ENCODE measurements at places on chromosomes 6 and 20.
A peak's percentile ranks its signal among the peaks of the same experiment; 100 is the strongest.

GRCh38 chr20:31559704-31560093 is 45.4 kb upstream of the ID1 start:
- no peak for DNase-seq

DNA sequence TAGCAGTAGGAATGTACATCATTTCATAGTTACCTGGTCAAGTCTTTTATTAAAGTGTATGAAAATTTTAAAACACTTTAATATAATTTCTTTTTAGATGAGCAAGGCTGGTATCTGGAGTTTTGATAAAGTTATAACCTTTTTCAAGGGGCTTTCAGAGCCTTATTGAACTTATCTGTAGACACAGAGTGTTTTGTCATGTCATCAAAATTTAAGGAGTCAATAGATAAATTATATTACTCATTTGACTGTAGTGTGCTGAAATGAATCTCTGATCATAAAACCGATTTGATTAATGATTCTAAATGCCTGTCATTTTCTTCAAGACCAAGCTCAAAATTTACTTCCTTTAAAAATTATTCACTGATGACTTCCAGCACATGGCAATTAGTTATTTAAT is 125.6 kb downstream of the ARID1B start:
- no peak for DNase-seq

- DNase-seq, result no peak
Measured at GRCh38 chr6:118864341-118865099, 29.4 kb upstream of the ASF1A start.

- no peak for DNase-seq
Measured at GRCh38 chr6:168908166-168908565, 345.5 kb downstream of the THBS2 start.

DNA sequence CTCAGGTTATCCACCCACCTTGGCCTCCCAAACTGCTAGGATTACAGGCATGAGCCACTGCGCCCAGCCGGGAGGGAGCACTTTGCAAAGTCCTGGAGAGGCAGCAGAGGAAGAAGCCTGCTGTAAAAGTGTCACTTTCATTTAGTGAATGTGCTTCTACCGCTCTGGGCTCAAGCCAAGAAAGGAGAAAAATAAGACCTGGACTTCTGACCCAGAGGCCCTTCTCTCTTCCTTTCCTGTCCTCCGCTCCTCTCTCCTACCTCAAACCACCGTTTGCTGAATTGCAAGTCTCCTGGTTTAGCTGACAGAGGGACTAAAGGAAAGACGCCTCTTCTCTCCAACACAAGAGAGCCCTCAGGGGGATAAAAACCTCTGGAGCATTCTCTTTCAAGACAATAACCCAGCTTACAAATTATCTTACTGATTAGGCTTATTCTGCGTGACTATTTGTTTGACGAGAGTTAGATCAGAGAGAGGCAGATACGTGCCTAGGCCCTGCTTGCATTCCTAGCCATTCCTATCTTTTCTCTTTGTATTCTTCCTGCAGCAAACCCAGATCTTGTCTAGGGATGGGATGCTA is 84.2 kb upstream of the SLC22A23 start:
- peak; percentile 26 for DNase-seq

GRCh38 chr6:44034391-44034861 is 92.8 kb downstream of the MRPL14 start:
- DNase-seq, result no peak

DNA sequence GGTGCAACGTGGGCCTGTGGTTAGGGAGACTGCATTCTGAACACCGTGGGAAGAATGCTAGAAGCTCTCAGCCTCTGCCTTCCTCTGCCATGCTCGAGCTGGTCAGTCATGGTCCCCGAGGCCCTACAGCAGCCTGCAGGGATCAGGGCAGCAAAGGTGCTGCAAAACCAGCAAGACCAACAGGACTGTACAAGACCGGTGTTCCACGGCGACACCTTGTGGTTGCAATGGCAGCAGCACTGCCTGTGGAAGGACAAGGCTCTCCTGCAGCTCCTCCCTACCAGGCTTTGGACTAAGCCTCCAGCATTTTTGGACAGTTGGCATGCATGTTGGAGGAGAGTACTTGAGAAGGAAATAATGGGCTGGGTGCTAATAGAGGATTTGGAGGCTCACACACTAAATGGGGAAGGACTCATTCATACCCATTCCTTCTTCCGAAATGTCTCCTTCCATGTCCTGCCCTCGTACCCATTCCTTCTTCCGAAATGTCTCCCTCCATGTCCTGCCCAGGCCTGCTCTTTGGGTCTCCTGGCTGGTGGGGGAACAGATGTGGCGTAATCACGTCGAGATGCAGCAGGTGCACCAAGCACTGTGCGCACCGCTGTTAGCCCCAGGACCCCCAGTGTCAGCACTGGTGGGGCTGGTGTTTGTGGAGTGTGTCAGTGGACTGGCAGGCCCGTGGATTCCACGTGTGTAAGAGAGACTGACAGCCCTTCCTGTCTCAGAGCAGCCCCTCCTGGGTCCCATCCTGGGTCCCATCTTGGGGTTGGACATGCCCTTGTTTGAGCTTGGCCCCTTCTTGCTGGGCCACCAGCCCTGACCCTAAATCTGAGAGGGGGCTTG is 18.6 kb upstream of the MYT1 start:
- no peak for DNase-seq

- DNase-seq, result no peak
Measured at GRCh38 chr6:32943864-32944649, 3.2 kb upstream of the HLA-DMB start.

DNA sequence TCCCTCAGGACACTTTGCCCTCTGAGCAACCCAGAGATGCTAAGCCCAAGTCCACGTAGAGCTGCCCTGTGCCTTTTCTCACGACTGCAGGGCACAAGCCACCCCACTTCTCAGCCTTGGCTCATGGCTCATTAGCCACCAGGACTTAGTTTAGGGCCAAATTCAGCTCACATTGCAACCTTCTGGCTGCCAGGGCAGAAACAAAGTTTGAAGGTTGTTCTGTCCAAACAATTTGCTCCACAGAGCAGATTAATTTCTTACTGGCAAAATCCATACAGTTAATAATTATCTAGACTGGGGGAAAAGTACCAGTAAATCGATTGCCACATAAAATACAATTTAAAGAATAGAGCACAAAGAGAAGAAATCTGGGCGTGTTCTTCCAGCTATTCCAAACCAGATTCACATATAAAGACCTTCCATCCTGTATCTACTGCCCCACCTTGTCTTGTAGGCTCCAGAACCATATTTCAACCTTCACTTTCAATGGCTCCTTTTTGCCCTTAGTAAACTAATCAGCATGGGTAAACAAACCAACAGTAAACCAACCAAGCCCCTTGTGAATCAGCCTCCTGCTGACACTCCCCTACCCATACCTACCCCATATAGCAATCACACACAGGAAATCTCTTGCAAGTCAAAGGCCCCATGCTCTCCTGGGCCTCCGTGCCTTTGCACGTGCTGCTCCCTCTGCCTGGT is 101.9 kb downstream of the QRSL1 start:
- DNase-seq, result no peak

- no peak for DNase-seq
Measured at GRCh38 chr6:25883991-25884390, 9.9 kb upstream of the SLC17A3 start.

DNA sequence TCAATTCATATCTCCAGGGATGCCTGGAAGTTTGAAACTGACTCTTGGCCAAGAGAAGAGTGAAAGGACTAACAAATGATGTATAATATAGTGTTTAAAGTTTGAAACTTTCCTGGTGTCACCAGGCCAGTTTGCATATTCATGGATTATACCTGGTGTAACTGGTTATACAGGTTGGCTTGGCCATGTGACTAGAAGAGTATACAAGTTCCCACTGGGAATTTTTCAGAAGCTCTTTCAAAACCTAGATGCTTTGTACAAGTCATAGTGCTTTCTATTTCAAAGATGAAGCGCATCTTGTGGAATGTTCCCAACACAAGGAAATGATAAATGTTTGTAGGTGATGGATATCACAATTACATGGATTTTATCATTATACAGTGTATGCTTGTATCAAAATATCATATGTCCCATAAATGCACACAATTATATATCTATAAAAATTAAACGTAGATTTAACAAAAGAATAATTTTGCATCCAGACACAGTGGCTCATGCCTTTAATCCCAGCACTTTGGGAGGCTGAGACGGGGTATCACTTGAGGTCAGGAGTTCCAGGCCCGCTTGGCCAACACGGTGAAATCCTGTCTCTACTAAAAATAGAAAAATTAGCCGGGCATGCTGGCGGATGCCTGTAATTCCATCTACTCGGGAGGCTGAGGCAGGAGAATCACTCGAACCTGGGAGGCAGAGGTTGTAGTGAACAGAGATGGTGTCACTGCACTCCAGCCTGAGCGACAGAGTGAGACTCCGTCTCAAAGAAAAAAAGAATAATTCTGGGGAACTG is 1420.2 kb downstream of the GRIK2 start:
- no peak for DNase-seq

- no peak for DNase-seq
Measured at GRCh38 chr6:153047386-153047785, 44.9 kb upstream of the MTRF1L start.

DNA sequence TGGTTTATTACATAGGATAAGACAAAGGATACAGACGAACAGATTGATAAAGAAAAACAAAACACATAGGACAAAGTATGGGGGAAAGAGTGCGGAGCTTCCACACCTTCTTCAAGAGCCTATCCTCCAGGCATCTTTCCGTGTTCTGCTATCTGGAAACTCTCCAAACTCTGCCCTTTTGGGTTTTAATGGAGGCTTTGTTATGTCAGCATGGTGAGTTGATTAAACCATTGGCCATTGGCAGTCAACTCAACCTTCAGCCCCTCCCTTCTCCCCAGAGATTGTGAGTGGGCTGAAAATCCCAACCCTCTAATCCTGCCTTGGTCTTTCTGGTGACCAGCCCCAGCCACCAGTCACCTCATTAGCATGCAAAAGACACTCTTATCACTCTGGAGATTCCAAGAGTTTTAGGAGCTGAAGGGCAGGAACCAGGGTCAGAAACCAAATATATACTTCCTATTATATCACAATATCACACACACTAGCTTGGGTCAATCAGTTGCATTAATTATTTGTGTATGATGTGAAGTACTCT is 23.8 kb downstream of the HLA-DOB start:
- no peak for DNase-seq

- no peak for DNase-seq
Measured at GRCh38 chr6:169669147-169669546, 32.7 kb downstream of the WDR27 start.

Data from nephron progenitor cell (in vitro differentiated cells).